ENCODE measurements at places on chromosomes 7 and 10. TPM values are rescaled to one million over a fixed set of nuclear protein-coding genes. Genes with fewer than 3 reads are reported as not detected.

Gene RAB19
- 5.4 TPM for total RNA-seq

Gene MIOS
- total RNA-seq: 37.7 TPM

Gene LBX1
- total RNA-seq: not detected

Gene VAX1
- total RNA-seq: not detected

Gene SLC16A12
- total RNA-seq: not detected

Gene CYP3A4
- not detected for total RNA-seq

Gene LOXL4
- not detected for total RNA-seq

Gene TMEM184A
- not detected for total RNA-seq

Gene SOSTDC1
- not detected for total RNA-seq

Gene TBX20
- total RNA-seq: not detected

Gene BRAT1
- total RNA-seq: 32.4 TPM

Gene ADGRA1
- total RNA-seq: not detected

Gene HOGA1
- total RNA-seq: not detected

Gene GNGT1
- total RNA-seq: not detected

Gene MKLN1
- total RNA-seq: 63.6 TPM

Gene SEMA3E
- not detected for total RNA-seq

Gene CNTNAP2
- total RNA-seq: 1.5 TPM

Gene LYZL1
- total RNA-seq: not detected

Gene MYO1G
- 44.4 TPM for total RNA-seq

Gene ABI1
- total RNA-seq: 65.9 TPM

Gene COL26A1
- not detected for total RNA-seq

Gene OR13A1
- total RNA-seq: 0.29 TPM

Gene TWIST1
- not detected for total RNA-seq

Gene CCDC7
- total RNA-seq: 90.9 TPM

Gene ARMS2
- total RNA-seq: not detected
